ENCODE measurements at places on chromosomes 5 and 9. TPM values are rescaled to one million over a fixed set of nuclear protein-coding genes. Genes with fewer than 3 reads are reported as not detected.

- no peak for DNase-seq
Observed at GRCh38 chr9:80615964-80616363, 1044.2 kb downstream of the TLE4 start.

DNA sequence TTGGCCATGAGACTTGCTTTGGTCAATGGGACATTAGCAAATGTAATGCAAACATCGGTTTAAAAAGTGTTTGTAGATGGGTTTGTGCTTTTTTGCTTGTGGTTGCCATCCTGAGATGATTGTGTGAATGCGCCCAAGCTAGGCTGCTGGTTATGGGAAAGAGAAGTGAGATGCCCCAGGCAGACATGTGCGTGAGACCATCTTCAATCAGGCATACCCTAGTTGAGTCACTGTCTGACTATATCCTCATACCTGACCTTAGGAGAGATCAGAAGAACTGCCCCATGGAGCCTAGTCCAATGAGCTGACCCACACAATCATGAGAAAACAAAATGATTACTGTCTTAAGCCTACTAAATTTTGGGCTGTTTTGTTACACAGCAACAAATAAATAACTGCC, 36.8 kb upstream of the ZNF608 start:
- DNase-seq: no peak

- no peak for DNase-seq
Observed at GRCh38 chr9:135664266-135664665, 1.2 kb downstream of the LCN9 start.

Gene ARID3C
- not detected for polyA plus RNA-seq

DNA sequence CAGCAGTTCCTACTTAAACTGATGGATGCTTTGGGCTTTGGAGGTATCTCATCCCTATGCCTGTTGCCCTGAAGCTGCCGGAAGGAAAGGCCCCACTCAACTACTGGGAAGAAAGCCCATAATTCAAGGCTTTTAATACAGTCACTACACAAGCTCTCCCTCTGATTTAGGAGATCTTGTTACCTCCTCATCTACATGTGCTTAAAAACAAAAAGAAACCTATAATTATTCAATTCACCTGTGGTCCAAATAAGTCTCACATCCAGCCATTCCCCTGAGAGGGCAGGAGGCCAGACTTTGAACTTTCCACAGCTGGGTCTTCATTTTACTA, 715 bp upstream of the LEAP2 start:
- DNase-seq: no peak

- no peak for DNase-seq
Observed at GRCh38 chr9:86821006-86821845, 126.1 kb downstream of the GAS1 start.

- no peak for DNase-seq
Observed at GRCh38 chr5:55173687-55174230, 782 bp upstream of the CDC20B start.

Gene AJM1
- 4.3 TPM for polyA plus RNA-seq

- no peak for DNase-seq
Observed at GRCh38 chr9:122124048-122124447, 30.9 kb upstream of the TTLL11 start.

All from right cardiac atrium (tissue), 5 donors.